Cerebellum (tissue), 4 donors: ENCODE measurements at places on chromosomes 7 and 10.

GRCh38 chr7:88202799-88203198 lies 17.0 kb downstream of the SRI start:
- no peak for DNase-seq

DNA sequence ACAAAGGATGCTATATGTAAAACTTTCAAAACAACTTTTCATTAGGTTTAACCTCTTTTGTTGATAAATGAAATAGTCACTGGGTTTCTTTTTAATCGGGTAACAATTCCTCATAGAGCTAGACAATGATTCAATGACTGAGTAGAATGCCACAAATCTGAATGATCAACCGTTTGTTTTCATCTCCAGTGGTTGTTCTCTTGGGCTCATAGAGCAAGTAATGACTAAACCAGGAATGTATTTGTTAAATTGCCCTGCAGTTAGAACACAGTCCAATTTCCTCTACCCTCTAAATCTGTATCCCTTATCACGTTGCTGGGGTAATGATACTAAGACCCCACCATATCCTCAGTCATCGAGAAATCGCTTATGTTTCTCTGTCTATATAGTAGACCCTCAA lies 40.0 kb downstream of the CNNM1 start:
- no peak for DNase-seq

- no peak for DNase-seq
Measured at GRCh38 chr7:65809982-65810288, 62.9 kb upstream of the VKORC1L1 start.

DNA sequence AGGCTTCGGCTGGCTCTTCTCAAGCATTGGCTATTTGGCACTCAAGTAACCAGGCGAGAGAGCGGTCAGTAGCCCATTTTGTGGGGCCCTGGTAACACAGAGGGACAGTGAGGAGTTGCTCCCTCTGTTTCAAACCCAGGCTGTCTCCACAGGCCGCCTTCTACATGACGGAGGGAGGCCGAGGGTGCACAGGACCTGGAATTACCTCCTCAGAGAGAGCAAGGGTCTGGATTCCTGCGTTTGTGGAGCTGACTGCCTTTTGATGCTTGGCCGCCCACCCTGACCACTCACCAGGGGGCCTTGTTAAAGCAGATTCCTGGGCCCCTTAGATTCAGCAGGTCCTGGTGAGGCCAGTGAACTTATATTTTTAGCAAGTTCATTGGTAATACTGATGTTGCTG lies 12.3 kb downstream of the UPP1 start:
- DNase-seq = no peak

DNA sequence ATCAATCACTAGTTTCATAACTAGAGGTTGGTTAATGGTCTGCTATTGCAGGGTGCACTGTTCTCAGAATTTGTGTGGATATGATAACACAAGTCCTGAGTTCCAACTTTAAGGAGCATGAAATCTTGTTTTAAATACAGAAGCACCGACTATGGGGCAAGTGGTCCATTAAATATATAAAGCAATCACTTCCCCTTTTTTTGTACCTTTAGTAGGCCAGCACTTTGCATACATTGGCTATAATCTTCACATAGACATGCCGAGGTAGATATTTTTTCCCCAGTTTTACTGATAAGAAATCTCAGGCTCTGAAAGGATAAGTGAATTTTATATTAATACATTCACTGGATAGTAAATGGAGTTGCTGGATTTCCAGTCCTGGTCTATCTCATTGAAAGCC lies 286.3 kb downstream of the NRG3 start:
- no peak for DNase-seq

DNA sequence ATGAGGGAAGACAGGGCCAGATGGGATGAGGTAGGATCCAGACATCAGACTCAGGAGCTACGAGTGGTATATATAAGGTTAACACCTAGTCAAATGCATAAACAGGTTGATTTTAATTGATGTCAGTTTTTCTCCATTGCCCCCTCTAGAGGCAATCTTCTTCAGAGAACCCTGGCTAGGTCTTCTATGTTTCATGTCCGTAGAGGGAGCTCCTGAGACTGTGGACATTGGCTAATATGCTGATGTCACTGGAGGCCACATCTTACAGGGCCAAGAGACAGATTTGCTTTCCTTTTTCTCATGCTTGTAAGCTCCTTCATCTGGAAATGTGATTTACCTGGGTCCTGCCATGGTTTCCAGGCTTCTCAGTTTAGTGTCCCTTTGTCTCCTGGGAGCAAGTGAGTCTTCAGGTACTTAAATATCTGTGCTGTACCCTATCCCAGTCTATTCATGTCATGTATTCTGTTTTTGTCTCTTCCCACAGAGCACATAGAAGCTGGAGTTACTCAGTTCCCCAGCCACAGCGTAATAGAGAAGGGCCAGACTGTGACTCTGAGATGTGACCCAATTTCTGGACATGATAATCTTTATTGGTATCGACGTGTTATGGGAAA lies 161.6 kb upstream of the PRSS1 start:
- no peak for DNase-seq

- DNase-seq = no peak
Measured at GRCh38 chr10:79985481-79986072, 36.7 kb upstream of the SFTPD start.

DNA sequence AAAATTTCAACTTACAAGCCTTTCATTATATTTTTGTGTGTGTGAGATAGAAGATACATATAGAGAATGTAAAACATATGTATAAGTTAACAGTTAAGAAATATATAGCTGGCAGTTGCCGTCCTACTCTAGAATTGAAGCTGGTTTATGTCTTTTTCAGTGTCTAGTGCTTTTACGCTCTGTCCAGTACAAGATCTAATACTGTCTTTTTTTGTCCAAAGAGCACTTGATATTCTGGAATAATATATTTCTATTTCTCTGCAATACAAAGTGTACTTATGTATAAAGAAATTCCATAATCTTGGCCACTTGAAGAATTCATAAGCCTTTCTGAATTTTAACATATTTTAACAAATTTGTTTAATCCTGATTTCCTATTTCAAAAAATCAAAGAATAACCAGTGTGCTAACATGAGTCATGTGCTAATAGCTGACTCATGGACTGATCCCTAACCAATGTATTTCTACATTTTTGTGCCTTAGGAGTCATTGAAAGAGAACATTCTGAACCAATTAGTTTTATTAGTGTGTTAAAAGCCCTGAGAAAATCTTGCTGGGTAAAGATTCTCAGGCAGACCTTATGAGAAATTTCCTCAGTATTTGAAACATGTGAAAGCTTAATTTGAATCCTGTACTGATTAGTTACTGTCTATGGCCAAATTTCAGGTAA lies 73.2 kb upstream of the CCAR1 start:
- no peak for DNase-seq

DNA sequence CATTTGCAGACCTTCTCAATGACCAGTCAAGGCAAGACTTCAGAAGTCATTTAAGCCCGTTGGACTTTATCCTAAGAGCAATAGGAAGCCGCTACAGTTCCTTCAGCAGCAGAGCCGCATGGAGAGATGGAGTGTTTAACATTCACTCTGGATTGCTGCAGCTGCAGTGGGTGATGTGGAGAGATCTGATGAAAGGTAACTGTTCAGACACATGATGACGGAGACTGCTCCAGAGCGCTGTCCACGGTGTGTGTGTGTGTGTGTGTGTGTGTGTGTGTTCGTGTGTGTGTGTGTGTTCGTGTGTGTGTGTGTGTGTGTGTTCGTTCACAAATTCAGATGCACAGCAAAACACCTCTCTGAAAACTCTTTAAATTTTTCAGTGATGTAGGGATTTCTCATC lies 37.0 kb downstream of the SEC61G start:
- no peak for DNase-seq
